Anterior cingulate cortex (tissue), 58 donors: ENCODE measurements at places on chromosomes 3 and 15.

DNA sequence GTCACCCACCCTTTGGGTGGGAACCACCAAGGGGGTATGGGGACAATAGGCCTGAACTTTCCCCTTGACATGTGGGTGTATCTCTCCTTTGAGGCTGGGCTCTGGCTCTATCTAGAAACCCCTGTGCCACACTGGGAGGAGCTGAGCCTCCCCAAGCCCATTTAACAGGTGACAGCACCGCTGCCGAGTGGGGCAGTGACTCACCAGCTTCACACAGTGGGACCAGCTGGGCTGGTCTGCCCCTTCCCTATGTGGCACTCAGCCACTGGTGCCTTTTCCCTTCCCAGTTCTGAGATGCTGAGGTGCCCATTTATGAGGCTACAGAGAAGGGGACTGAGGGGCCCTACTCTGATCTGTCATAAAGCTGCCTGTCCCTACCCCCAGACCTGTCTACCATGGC lies 5.1 kb downstream of the PSTPIP1 start:
- DNase-seq, result no peak

- no peak for DNase-seq
These were observed 209.5 kb upstream of the TRIM42 start for GRCh38 chr3:140468407-140468806.

- no peak for DNase-seq
These were observed 17.1 kb upstream of the CSRNP1 start for GRCh38 chr3:39170461-39170860.

- no peak for DNase-seq
These were observed 45.7 kb downstream of the PDHB start for GRCh38 chr3:58387650-58388546.

DNA sequence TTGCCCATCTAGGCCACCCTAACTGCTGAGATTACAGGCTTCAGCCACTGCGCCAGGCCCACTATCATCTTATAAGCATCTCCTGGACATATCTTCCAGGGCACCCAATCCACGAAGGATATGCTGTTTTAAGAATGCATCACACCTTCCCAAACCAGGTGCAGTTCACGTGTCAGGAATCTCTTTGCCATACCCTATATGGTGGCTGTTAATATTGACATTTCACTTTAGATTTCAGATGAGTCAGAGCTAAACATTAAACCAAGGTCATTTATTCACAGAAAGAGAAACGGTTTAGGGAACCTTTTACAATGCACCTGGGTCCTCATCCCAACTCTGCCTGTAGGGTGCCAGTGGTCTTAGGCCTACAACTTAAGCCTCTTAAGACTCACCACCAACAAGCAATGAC lies 85.7 kb downstream of the TBL1XR1 start:
- DNase-seq, result no peak

- DNase-seq, result no peak
These were observed 29.6 kb downstream of the PLSCR4 start for GRCh38 chr3:146221276-146221675.

- DNase-seq, result no peak
These were observed 33.2 kb upstream of the MME start for GRCh38 chr3:155046935-155047334.

DNA sequence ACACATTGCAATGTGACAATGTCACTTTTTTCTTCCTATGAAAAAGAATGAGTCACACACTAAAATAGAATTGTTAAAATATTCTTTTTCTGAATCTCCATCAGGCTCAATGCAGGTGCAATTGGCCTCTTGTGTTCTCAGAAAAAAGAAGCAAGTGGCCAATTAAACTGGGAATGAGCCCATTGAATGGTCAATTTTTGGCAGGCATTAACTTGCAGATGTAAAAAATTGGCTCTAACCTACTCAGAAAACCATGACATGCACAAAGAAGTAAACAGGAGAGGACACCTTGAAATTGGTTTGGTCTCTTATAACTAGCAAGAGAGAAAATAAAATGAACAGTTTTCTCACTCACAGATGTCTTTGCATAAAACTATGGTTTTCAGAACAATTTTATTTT lies 820.8 kb downstream of the TBL1XR1 start:
- no peak for DNase-seq

DNA sequence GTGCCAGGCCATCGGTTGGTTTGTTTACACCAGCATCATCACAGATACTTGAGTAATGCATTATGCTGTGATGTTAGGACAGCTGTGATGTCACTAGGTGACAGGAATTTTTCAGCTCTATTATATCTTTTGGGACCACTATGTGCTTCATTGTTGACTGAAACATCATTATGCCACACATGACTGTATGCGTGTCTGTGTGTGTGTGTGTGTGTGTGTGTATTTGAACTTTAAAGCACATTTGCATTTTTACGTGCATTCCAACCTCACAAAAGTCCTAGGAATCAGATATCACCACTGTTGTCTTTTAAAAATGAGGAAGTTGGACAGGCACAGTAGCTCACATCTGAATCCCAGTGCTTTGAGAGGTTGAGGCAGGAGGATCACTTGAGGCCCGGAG lies 223.0 kb downstream of the TBL1XR1 start:
- DNase-seq, result no peak
